ENCODE measurements at places on chromosomes 1 and 21.

DNA sequence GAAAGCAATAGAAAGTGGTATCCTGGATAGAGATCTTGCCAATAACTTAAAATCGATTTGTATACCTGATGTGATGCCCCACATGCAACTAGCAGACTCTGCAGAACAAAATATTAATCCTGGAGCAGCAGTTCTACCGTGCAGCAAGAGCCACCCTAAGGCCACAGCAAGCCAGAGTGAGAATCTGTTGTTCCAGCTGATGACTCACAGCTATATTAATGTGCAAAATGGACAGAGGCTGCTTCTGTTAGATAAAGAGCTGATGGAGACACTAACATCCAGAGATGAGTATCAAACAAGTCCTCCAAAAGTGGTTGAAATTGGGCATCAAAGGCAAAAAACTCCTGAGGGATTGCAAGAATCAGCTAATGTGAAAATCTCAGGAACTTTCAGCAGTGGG lies 127.8 kb downstream of the MACF1 start:
- DNase-seq = peak; percentile 11

DNA sequence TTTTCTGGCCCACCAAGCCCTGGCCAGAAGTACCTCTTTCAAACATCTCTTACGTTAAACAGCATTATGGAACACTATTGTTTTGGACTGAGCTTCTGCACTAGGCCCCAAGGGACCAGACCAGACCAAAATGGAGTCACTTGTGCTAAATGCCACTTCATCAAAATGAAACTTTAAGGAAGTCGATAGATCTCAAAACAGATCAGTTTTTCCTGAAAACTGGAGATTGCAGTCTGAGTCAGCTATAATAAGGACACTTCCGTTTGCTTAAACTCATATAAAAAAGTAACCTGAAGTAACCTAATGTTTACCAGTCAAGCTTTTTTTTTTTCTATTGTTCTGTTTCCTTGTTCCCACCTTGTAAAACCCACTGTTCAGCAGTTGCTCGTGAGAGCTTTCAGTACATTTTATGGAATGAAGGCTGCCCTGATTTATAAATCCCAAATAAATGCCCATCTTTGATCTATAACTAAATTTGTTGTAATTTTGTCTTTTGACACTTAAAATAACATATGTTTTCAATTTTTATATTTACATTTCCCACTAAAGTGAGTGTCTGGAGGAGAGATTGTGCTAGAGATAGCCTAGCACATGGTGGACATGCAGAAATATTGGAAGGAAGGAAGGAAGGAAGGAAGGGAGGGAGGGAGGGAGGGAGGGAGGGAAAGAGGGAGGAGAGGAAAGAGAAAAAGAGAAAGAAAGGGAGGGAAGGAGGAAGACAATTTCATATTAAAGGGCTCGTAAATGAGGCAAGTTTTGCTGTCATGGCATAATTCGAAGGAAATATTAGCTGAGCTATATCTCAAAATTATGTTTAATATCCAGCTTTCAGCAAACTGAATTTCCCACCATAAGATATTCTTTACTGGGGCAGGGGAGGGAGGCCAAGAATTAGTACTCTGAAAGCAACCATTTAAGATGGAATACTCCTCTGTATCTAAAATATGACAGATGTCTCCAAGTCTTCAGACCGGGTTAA lies 77.0 kb upstream of the CXADR start:
- DNase-seq = no peak

- peak; percentile 77 for DNase-seq
Observed at GRCh38 chr1:177927021-177927596, 42.7 kb downstream of the SEC16B start.

DNA sequence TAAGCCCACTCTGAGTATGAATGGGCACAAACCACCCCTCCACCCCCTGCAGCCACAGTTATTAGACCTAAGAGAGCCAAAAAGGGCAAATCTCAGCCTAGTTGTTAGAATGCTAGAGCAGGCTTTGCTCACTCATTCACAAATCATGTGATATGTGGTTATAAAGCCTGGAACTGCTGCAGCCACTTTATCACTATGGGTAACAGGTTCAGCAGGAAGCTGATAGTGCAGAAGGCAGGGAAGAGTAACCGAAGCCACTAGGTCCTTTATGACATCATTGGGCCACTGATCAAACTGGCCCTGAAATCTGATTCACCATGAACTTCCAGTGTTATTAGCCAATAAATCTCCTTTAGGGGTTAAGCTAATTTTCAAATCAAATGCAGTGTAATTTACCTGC lies 134.7 kb downstream of the GRIK1 start:
- DNase-seq = no peak

DNA sequence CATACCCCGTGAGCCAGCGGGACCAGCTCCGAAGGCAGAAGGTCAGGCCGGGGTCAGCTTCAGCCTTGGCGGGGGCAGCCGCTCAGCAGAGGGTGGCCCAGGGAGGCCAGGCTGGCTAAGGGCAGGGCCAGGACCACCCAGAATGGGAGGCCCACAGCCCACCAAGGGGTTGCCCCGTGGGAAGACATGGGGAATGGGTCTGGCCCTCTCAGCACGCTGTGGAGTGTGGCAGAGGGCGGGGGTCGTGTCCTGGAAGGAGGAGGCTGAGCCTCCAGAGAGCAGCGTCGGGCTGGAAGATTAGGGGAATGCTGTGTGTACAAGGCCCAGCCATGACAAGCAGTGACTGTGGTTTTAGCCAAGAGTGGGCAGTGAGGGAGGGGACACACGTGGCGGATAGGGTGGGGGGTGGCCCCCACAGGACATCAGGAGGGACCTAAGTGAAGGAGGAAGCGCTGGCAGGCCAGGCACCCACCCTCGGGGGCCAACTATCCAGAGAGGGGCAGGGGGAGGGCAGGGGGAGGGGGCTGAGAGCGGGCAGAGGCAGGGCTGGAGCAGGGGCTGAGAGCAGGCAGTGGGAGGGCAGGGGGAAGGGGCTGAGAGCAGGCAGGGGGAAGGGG lies 43.9 kb upstream of the POFUT2 start:
- no peak for DNase-seq

GRCh38 chr1:56173736-56174135 lies 405.6 kb downstream of the PLPP3 start:
- DNase-seq = no peak

- DNase-seq = no peak
Observed at GRCh38 chr1:50488356-50488755, 65.1 kb upstream of the DMRTA2 start.

GRCh38 chr1:164256456-164256855 lies 302.5 kb upstream of the PBX1 start:
- DNase-seq = no peak

GRCh38 chr1:109771712-109772657 lies 8.3 kb upstream of the EPS8L3 start:
- no peak for DNase-seq

- no peak for DNase-seq
Observed at GRCh38 chr1:178353524-178353923, 143.2 kb downstream of the CLEC20A start.

DNA sequence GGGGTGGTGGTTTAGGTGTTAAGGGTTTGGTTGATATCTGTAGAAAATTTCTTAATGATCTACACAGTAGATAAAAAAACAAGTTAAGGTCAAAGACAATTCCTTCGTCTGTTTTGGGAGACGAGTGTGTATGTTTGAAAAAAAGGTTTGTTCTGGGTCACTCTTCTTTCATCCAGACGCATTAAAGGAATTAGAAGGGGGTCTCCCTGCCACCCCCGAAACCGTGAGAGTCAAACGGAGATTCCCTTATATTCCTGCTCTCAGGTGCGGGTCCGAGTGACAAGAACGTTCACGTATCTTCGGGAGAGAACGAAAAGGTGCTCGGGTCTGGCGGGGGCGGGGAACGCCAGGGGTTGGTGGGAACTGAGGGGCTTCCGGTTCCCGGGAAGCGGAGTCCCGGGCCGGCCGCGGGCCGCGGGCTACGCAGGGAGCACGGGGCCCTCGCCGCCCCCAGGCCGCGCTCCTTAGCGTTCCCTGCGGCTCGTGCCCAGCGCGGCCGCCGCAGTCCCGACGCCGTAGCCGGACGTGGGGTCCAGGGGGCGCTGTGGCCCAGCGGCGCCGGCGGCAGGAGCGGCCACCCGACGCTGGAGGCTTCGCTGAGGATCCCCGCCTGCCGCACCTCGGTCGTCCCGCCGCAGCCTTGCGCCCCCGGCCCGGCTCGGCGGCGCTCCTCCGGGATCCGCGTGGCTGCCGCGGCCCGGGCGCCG lies at the start of gene ZFYVE9:
TSS of gene ZFYVE9 (plus strand) at position 577 of the 707 bp plus-strand sequence. CDS start 91,118 bp downstream, outside the sequence.
- peak; percentile 76 for DNase-seq

- no peak for DNase-seq
Observed at GRCh38 chr1:41313661-41314131, 47.5 kb upstream of the FOXO6 start.

DNA sequence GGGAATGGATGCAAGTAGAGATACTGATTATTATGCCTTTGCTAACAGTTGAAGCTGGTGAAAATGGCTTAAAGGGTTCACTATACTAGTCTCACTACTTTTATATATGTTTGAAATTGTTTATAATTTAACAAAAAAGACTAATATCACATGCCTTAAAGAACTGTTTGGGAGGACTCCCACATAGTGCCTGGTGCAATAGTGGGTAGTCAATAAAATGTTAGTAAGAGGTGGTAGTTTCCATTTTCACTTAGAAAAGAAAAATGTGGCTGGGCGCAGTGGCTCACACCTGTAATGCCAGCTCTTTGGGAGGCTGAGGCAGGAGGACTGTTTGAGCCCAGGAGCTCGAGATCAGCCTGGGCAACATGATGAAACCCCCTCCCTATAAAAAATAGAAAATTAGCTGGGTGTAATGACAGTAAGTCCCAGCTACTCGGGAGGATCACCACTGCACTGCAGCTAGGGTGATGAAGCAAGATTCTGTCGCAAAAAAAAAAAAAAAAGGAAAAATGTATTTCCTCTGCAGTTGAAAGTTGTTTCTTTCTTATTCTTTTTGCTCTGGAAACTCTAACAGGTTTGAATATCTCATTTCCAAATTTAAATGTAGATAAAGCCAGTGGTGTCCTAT lies 24.5 kb downstream of the C21orf91 start:
- DNase-seq = no peak

GRCh38 chr1:192739476-192740184 lies 69.2 kb upstream of the RGS2 start:
- no peak for DNase-seq

Measured in mammary epithelial cell (primary cell).